ENCODE measurements at places on chromosomes 11 and 22.
A peak's percentile ranks its signal among the peaks of the same experiment; 100 is the strongest.

DNA sequence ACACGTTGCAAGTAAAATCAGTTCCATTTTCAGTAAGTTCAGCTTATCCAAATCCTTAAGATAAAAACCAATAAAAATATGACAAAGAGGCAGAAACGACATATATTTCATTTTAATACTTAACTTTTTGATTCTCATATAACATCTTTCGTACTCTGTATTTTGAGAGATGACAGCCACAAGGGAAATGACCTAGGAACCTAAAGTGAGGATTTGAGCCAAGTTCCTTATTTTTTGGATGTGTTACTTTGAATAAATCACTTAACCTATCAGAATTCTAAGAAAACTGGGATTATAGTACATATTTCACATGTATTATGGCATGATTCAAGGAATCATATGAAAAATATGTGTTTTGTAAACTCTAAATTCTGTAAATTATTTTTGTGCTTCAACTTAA lies 143.6 kb upstream of the TRPC6 start:
- DNase-seq, result no peak

DNA sequence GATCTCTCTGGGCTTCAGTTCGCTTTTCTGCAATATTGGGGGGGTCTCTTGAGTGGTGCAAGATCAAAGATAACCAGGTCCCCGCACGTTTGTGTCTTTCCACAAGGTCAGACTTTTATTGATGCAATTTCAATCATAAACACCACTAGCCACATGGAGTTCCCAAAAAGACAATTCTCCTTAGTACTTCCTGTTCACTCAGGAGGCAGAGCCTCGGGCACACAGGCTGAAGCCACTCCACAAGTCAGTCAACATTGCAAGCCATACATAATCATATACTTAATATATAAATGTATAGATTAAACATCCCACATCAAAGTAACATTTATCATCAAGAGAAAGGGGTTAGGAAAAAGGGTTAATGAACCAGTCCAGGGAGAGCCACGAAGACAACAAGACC lies 12.0 kb downstream of the ST14 start:
- no peak for DNase-seq

DNA sequence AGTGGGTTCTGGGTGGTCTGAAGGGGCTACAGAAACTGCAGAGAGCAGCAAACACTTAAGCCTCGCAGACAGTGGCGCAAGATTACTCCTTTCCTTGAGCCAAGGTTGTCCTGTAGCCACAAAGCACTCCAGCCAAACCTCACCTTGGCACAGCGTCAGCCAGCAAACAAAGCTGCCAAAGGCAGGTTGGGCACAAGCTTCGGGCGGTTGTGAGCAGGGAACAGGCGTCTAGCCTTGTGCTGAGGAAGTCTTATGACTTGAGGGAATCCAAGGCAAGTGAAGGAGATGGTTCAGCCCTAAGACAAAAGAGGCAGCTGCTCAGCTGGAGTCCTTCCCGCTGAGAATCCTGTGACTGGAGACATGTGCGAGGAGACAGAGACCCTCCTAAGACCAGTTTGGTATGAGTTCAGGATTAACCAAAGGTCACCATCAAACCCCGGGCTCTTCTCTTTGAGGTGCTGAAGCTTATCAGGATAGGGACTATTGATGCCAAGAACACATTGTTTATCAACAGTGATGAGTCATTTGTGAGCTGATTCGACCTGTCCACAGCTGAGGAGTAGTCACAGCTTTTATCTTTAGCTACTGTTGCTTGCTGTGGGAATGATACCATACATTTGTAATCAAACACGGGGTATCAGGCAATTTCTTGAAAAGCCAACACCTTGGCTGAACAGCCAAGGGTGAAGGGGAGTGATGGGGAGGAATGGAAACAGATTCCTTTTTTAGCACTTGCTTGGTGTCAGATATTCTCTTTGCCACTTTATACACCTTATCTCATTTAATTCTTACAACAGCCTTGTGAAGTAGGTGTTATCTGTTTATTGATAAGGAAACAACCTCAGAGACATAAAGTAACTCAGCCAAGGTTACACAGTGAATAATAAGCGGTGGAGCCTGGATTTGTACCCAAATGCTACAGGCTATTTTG lies 4.6 kb downstream of the ADM start:
- DNase-seq, result no peak

DNA sequence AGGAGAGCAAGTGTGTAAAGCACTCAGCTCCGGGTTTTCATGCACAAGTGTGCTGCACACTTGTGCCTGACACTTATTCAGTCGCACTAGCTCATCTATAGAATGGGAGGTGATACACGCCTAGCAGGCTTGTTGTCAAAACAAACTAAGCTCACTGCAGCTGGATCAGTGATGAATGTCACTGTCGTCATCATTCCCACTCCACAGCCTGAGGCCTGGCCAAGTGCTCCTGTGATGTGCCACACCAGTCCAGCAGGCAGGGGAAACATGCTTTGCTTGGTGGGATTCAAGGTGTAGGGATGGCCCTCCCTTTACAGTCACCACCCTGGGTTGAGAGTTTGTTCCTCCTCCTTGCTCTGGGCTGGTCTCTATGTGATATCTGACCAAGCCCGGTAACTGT lies 6.8 kb downstream of the MPST start:
- DNase-seq, result no peak

GRCh38 chr11:115643549-115644270 lies 139.5 kb upstream of the CADM1 start:
- no peak for DNase-seq

DNA sequence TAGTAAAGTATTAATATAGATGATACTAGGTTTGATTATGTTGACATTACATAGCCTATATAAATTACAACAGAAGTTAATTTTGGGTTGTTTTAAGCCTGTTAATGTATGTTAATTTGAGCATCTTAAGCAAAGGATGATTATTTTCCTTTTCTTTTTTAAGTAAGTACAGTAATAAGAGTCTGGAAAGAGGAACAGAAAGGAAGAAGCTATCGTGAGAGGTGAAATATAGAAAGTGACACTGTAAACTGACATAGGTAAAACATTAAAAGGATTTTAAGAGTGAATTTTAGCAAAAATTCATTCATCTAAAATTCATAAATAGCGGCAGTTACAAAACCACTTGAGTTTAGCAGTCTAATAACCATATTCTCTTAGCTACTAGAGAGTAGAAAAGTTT lies 45.5 kb downstream of the FAR1 start:
- no peak for DNase-seq

GRCh38 chr11:5279471-5280090 lies 9.8 kb upstream of the HBE1 start:
- no peak for DNase-seq

- no peak for DNase-seq
These were observed 26.7 kb downstream of the AMPD3 start for GRCh38 chr11:10481560-10482349.

GRCh38 chr11:48129697-48130395 lies 86.8 kb upstream of the OR4B1 start:
- no peak for DNase-seq

DNA sequence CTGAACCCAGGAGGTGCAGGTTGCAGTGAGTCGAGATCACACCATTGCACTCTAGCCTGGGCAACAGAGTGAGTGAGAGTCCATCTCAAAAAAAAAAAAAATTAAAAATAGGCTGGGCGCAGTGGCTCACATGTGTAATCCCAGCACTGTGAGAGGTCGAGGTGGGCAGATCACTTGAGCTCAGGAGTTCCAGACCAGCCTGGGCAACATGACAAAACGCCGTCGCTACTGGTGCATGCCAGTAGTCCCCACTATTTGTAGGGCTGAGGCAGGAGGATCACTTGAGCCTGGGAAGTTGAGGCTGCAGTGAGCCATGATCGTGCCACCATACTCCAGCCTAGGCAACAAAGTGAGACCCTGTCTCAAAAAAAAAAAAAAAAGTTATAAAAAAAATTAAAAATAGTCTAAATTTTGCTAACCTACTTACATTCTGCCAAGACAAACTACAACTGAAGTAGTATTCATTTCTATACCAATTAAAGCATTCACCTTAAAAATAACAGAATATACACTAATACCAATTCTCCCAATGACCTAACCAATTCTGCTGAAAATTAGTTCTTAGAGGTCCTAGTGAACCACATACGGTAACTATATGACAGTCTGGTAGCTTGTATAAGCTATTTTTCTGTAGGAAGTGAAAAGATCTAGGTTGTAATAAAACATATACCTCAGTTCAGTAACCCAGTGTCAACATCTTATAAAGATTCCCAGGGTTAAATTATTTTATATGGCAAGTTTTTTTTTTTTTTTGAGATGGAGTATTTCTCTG lies 7.1 kb downstream of the DDX6 start:
- DNase-seq, result no peak

- DNase-seq, result no peak
These were observed 94.6 kb downstream of the IGLL1 start for GRCh38 chr22:23485490-23485889.

- no peak for DNase-seq
These were observed 15.8 kb downstream of the SCUBE2 start for GRCh38 chr11:9075556-9075955.

- no peak for DNase-seq
These were observed 6.8 kb downstream of the MALAT1 start for GRCh38 chr11:65505466-65506289.

DNA sequence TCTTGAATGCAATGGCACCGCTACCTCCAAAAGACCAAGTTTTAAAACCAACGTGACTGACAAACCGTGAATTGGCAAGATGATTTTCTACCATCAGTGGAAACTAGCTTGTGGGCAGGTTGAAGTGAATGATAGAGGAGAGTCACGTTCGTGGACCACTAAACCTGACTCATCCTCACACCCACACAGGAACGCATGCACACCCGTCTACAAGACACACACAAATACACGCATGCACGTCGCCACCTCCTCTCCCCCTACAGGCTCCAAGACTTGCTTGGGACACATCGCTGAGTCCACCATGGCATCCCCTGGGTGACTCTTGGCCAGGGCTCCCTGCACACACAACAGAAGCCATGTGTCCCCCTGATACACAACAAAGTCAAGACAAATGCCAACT lies 14.4 kb downstream of the TMPRSS6 start:
- DNase-seq, result no peak

GRCh38 chr11:70569618-70569890 lies 171.2 kb downstream of the CTTN start:
- DNase-seq, result no peak

- no peak for DNase-seq
These were observed 398.6 kb upstream of the ANO5 start for GRCh38 chr11:21794306-21794705.

DNA sequence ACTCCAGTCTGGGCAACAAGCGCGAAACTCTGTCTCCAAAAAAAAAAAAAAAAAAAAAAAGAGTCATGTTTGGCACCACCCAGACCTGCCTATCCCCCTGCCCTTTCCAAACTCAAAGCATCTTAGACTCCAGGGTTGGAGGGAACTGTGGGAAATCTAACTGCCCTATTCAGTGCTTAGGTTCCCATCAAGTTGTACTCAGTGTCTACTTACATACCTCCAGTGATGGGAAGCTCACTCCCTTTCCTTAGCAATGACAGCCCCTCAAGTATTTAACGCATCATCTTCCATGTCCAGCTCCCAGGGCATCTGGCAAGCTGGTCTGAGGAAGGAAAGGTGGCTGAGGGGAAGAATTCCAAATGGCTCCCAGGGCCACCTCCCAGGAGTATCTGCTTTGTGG lies 3.0 kb downstream of the ACTN3 start:
- no peak for DNase-seq

GRCh38 chr11:122983438-122984185 lies 2.0 kb upstream of the BSX start:
- no peak for DNase-seq

GRCh38 chr22:41966607-41967240 lies 2.5 kb upstream of the SEPTIN3 start:
- DNase-seq, result peak; percentile 63

GRCh38 chr11:46534711-46535110 lies 59.1 kb downstream of the AMBRA1 start:
- DNase-seq, result no peak

- no peak for DNase-seq
These were observed 5.9 kb upstream of the SYCE3 start for GRCh38 chr22:50568626-50569025.

DNA sequence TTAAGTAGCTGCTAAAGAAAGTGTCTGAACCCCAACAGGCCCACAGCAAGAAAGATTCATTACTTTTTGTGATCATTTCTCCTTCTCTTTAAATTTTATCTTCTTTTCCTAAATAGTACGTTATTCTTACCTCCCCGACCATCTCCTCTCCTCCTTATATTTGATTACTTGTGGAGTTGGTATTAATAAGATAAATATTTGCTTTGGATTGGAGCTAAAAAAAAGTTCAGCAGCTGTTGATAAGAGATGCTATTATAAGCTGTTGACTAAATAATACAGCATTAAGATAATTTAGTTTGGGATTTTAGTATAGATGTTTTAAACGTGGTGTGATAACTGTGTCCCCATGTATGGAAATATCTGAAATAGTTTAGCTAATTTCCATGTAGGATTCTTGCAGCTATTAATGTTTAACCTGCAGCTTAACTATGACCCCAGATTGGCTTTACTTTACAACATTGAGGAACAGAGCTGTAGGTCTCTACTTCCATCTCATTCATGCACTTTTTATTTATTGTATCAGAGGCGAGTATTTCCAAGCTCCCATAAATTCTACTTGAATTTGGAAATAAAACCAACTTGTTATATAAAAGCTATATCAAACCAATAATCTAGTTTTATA lies 37.8 kb downstream of the ZNF143 start:
- DNase-seq, result no peak

DNA sequence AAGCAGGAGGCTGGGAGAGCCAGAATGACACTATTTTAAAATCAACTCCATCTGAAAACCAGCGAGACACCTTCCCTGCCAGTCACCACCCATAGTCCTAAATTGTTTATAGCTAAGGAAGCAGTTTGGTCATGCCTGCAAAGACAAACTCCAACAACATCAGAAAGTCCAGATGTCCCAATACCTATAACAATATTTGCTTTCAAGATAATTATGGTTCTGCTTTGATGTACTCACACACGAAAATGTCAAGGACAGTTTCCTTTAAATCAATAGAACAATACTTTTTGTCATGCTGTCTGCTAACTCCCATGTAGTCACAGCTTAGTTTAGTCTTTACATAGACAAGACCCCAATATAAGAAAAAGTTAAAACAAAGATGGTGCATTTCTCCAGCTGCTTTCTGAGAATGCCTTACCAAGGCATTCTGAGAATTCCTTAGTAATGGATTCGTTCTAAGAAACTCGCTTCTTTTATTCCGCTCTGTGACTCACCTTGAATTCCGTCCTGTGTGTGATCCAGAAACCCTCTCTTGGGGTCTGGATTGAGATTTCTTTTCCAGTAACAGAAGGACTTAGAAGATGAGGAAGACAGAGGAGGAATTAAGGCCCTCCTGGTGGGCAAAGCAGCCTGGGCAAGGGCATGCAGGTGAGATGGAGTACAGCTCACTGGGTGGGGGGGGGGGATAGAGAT lies 9.6 kb upstream of the SCGB2A2 start:
- no peak for DNase-seq

Measured in AG04449 (cell line).